ENCODE measurements at places on chromosomes 7 and 10.

DNA sequence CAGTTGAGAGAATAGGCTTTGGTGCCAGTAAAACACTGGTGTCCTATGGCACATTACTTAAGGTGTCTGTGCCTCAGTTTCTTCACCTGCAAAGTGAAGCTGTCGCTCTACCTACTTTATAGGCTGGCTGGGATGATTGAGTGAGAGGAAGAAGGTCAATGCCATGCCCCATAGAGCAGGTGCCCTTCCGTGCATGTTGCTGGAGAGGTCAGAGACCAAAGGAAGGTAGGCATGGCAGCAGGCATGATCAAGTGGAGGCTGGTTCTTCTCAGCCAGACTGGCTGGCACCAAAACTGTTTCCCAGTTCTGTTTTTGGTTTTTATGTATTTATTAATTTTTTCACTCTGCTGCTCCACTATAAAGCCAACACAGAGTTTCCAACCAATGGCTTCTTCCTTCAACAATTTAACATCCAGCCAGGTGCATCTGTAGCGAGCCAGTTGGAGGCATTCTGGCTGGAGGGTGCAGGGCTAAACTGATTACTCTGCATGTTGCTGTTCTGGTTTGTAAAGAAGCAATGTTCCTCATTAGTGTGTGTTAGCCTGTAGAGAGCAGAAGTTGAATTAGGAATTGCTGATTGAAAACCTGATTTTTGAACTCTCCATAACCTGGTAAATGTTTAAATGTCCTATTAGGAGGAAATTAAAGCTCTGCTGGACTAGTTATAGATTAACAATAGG lies 144.3 kb upstream of the TNS3 start:
- DNase-seq: no peak

DNA sequence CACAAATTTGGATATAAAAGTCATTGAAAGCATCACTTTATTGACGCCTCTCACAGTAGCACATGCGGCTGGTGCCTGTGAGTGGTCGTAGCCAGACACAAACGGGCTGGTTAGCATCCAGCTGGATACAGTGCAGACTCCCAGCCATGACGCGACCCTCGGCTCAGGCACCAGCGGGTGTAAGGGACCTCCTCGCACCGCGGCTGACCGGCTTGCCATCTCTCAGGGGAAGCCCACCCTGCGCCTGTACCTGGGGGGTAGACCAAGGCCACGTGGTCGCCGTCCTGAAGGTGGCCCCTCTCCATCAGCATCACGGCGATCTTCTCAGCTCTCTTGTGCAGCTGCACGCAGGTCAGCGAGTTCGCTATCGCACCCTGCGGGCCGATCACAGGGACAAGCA lies 213.8 kb downstream of the ZMYND11 start:
- no peak for DNase-seq

DNA sequence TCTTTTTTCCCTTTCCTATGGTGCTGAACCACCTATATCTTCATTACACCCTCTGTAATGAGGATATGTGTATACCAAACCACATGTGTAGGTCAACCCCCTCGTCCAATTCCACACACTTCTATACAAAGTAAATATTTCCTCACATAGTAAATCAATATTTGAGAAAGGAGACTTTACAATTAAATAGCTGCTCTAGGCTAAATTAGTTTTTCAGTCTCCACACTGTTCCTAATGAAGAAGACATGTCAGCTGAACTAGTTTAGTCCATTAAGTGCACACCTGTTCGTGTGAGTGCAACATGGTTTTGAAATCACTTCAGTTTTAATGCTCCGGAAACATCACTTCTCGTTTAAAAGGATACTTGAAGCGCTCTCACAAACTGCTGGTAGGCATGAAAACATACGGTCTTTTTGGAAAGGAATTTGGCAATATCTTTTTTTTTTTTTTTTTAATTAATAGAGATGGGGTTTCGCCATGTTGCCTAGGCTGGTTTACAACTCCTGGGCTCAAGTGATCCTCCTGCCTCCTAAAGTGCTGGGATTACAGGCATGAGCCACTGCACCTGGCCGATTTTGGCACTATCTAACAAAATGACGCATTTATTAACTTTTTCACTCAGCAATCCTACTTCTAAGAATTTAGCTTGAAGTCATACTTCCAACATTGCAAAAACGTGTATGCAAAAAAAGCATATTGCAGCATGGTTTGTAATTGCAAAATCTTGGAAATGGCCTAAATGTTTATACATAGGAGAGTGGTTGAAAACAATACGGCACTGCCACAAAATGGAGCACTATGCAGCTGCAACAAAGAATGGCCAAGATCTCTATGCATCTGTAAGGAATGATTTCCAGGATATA lies 2.1 kb upstream of the XRCC2 start:
- no peak for DNase-seq

DNA sequence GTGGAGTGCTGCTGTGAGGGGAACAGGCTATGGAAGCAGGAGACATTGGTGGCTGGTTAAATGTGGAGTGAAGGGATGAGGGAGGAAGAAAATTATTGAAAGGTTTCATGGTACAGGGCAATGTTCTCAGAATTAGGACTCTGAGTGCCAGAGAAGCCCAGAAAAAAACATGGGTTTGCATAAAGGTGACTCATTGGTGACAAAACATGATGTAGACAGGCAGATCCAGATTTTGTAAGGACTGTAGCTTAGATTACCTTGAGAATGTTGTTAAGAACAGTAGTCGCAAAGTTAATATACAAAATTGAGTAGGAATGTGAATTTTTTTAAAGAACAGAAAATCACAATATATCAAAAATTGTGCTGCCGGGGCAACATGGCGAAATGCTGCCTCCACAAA lies 134.9 kb upstream of the ZNF438 start:
- DNase-seq: no peak

DNA sequence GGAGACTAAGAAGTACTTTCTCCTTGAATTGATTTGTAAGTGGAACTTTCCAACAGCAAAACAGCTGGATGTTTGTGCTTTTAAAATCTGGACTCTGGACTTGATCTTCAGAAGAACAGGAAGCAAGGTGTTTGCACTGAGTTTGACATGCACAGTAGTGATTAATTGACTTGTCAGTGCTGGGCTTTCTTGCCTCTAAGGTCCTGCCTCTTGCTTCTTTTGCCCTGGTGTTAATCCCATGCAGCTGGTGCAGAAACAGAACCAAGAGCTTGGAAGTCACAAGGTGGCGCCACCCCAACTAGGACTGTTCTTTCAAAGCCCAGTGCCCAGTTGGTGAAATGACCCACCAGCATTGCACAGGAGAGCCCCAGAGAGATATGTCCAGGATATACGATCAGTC lies 66.8 kb upstream of the SEPHS1 start:
- no peak for DNase-seq
